CD4-positive, alpha-beta T cell treated with Interleukin-6 for 4 hours (primary cell): ENCODE measurements at places on chromosomes 3 and 15.

DNA sequence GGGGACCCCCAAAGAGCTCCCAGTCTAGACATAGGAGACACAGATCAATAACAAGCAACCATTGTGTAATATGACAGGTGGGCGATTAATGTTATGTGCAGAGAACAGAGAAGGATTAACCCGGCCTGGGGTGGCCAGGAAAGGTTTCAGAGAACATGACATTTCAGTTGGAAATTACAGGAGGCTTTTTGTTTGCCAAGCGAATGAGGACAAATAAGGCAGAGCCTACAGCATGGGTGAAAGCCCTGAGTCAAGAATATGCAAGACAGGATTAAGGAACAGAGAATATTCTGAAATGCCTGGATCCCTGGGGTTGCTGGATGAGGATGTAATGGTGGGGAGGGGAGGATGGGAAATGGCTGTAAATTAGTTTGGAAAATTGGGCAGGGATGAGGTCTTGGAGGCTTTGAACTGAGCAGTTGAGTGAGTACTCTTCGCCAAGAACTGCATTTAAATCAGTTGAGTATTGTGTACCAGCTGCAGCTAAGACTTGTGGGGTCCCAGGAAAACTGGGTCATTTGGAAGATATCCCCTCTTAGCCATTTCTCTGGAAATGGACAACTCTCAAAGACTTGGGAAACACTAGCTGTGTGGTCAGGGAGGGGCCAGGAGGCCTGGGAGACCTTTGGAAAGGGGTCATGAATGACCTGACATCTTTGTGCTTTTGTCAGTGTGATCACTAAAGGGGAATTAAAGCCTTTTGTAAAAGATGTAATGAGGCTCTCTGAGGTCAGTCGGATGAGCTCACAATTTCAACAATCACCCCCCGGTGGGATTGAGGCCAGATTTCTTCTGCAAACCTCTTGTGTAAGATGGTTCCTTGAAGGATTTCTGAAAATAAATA is 198.6 kb upstream of the NR2E3 start:
- no peak for DNase-seq

DNA sequence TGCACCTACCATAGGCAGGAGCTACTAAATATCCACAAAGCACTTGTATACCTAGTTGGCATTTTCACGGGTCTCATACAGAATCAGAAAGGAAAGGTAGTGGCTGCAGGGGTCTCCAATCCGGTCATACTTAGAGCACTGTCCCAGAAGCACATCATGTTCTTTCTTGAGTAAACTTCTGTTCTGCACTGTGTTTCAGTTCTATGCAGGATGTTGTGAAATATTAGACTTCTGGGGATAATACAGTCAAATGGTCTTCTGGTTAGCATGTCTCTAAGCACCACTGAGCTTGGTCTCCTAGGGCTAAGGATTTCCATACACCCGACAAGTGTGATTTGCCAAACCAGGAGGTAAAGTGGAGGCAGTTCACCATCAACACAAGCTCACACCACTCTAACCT is 27.9 kb downstream of the MINDY4B start:
- DNase-seq = no peak

DNA sequence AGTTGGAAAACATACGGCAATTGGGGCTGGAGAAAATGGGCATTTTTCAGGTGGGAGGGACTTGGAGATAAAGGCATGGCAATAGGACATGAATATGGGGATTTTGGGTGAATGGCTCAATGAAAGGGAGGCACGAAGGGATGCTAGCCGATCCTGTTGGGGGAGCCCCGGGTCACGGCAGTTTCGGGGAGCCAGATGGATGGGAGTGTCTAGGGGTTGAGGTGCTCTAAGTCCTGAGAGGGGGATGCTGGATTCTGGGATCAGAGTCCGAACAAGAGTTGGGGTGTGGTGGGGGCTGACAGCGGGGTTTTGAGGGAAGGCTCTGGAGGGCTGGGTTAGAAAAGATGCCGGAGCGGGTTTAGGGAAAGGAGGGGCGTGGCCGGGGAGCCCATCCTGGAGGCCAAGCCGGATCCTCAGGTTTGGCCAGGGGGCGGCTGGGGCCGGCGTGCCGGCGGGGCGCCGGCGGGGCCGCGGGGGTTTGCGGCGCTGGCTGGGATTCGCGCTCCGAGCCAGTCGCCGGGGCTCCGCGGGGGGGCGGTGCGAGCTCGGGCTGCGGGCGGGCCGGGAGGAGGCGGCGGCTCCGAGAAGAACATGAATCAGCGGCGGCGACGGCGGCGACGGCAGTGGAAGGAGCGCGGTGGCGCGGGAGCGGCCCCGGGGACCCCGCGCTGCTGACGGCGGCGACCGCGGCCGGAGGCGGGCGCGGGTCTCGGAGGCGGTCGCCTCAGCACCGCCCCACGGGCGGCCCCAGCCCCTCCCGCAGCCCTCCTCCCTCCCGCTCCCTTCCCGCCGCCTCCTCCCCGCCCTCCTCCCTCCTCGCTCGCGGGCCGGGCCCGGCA is at the start of gene TYRO3:
Gene TYRO3, plus strand, starts transcription at position 813 of the 839 bp plus-strand sequence. CDS start 46 bp downstream, outside the sequence.
- DNase-seq = peak; percentile 81

DNA sequence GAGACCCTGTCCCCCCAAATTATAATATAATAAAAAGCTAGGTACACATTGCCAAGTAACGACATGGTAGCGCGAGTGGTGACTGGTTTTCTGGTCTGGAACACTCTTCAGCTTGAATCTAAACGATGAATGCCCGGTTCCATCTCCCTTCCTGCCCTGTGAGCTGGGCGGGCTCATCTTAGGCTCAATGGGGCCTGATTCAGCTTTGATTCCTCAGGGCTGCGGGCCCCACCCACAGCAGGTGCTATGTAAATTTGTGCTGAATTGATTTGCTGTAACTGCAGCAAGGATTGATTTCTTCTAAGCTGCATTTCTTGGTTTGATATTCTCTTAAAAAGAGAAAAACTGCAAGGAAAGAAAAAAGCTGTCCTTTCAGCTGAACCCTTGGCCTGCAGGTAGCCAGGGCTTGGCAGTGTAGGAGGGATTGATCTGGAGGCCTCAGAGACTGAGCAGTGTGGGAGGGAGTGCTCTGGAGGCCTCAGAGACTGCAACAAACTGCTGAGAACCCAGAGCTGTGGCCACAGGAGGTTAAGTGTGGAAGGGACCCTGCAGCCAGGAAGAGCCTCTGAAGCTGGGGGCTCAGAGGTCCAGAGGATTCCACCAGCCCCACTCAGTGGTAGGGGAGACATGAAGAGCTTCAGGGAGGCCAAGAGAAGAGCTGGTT is 231.6 kb downstream of the XXYLT1 start:
- no peak for DNase-seq

DNA sequence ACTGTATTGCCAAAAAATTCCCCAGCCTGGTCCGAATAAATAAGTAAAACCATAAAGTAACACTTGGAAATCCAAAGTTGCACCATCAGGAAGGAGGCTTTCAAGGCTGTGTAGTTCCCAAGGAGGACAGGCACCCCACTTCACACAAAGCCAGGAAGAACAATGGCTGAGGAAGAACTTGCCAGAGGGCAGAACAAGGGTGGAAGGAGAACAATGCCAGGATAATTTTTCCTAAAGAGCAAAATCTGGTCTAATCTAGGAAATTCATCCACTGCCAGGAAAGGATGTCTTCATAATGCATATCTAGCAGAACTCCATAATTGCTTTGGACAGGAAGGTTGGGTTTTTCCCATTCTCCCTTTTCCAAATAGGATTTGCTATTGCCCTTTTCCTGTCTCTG is 15.7 kb upstream of the ARID3B start:
- DNase-seq = no peak

- DNase-seq = no peak
These were observed 38.5 kb upstream of the CPB1 start for GRCh38 chr3:148789146-148789545.

- DNase-seq = no peak
These were observed 37.5 kb downstream of the CTDSPL start for GRCh38 chr3:37899101-37899707.

- DNase-seq = no peak
These were observed 34.1 kb upstream of the WNT5A start for GRCh38 chr3:55521064-55521737.

GRCh38 chr15:23035964-23036566 is 3.3 kb downstream of the TUBGCP5 start:
- DNase-seq = peak; percentile 63

GRCh38 chr3:66486202-66486601 is 14.6 kb downstream of the LRIG1 start:
- no peak for DNase-seq

- DNase-seq = no peak
These were observed 241.6 kb downstream of the UACA start for GRCh38 chr15:70521576-70522322.

DNA sequence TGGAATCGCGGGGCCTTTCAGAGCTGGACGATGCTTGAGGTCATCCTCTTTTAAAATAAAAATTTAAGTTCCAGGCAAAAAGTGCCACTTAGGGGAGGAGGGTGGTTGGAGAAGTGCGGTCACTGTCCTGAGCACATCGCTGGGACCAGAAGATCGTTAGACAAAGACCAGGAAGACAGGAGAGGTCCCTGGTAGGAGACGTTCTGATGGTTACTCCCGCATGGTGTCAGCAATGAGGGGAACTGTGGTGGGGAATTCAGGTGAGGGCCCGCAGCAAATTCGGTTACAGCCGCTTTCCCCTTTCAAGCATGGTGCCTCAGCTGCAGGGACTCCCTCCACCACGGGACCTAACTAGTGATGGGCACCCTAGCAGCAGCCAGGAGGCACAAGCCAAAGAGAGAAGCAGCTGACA is 1.0 kb upstream of the ISY1 start:
- DNase-seq = no peak

DNA sequence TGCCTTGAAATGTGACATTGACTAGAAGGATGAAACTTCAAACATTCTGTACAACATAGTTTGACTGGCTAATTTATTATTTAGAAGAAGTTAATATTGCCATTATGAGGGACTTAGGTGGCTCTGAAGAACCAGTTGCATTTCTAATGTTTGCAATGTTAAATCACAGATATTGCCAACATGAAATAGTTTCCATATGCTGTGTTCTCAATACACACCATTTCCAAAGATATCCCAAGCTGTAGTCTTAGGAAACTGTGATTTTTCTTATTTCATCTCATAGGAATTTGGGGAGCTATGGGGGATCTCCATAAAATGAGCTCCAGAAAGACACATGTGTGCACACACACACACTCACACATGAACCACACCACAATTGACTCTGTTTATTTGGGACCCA is 36.3 kb downstream of the ALG1L2 start:
- DNase-seq = no peak

GRCh38 chr3:145370870-145371269 is 790.1 kb downstream of the PLOD2 start:
- no peak for DNase-seq

- DNase-seq = no peak
These were observed 72.2 kb downstream of the PPCDC start for GRCh38 chr15:75095594-75095993.

GRCh38 chr15:80769153-80769828 is 9.9 kb upstream of the CEMIP start:
- no peak for DNase-seq

DNA sequence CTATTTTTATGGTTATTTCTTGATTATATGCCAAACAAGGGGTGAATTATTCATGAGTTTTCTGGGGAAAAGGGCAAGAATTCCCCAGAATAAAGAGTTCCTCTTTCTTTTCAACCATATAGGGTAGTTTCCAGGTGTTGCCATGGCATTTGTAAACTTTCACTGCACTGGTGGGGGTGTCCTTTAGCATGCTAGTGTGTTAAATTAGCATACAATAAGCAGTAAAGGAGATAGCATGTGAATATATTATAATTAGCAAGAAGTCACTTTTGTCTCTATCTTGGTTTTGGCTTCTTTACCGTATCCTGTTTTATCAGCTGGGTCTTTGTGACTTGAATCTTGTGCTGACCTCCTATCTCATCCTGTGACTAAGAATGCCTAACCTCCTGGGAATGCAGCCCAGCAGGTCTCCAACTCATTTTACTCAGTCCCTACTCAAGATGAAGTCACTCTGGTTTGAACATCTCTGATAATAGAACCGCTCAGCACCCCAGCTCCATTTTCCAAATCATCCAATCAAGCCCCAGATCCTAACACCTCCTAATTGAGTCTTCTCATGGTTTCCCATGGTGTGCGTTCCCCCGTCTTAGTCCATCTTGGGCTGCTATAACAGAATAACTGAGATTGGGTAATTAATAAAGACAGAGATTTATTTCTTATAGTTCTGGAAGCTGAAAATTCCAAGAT is 3.4 kb upstream of the SELENOT start:
- DNase-seq = no peak

DNA sequence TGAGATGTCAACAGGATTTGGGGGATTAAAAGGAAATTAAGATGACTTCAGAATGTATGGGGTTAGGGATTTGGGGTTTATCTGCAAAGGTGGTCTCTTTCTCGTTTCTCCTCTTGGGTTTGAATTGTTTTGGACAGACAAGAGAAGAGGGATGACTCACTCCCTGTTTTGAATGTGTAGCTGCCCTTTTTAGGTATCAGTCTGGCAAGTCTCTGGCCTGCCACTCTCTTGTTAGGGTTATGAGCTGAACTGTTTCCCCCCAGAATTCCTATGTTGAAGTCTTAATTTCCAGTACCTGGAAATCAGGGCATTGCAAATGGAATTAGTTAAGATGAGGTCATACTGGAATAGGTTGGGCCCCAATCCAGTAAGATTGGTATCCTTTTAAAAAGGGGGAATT is 291.7 kb downstream of the MEX3B start:
- DNase-seq = no peak

GRCh38 chr3:47636921-47637320 is 58.3 kb upstream of the CSPG5 start:
- no peak for DNase-seq

- DNase-seq = no peak
These were observed 14.2 kb downstream of the IQGAP1 start for GRCh38 chr15:90402223-90402622.

DNA sequence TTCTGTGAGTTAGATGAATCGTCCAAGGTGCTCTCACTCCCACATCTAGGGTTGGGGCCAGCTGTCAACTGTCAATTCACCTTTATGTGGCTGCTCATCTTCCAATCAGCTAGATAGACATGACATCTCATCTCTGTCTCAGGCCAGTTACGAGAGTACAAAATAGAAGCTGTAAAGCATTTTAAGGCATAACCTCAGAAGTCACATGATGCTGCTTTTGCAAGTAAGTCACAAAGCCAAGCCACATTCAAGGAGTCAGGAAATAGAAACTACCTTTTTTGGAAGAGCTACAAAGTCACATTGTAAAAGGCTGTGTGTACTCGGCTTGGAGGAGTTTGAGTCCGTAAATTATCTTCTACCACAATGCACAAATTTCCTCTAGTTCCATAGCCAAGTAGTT is 5.1 kb upstream of the CCR1 start:
- no peak for DNase-seq

GRCh38 chr3:156332304-156332703 is 211.9 kb downstream of the KCNAB1 start:
- DNase-seq = no peak

DNA sequence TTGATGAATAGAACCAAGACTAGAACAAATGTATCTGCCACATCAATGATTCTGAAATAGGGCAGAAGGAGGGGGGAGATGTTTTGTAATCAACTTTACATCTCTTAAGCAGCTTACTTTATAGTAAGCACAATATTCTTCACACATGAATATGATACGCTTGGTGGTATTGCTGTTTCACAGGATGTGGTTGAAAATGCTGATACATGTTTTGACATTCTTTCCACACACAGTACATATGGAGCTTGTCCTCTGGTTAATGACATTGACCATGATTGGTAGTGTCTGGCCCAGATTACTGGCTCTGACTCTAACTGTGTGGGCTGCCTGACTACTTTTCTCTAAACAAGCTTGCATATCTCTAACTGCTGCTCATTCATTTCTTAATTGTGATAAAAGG is 168.9 kb downstream of the KLHL25 start:
- peak; percentile 40 for DNase-seq

- DNase-seq = no peak
These were observed 66.9 kb downstream of the CCNL1 start for GRCh38 chr3:157093096-157093495.

- DNase-seq = no peak
These were observed 542.6 kb downstream of the ZBBX start for GRCh38 chr3:166837535-166837934.
